ENCODE measurements at places on chromosomes 7 and 10. TPM values are rescaled to one million over a fixed set of nuclear protein-coding genes. Genes with fewer than 3 reads are reported as not detected.

DTX2 gene
- 32.6 TPM for total RNA-seq

SFXN2 gene
- total RNA-seq, result 2.4 TPM

SHOC2 gene
- 52.3 TPM for total RNA-seq

RGS10 gene
- total RNA-seq, result 26.1 TPM

SAMD9L gene
- 5.3 TPM for total RNA-seq

FAM241B gene
- 4.1 TPM for total RNA-seq
